ENCODE measurements at places on chromosomes 2 and 18.
A peak's percentile ranks its signal among the peaks of the same experiment; 100 is the strongest.

- DNase-seq = peak; percentile 83
These were observed 63.6 kb downstream of the TRABD2A start for GRCh38 chr2:84817239-84817655.

GRCh38 chr18:5876891-5877290 lies 18.4 kb downstream of the TMEM200C start:
- no peak for DNase-seq

DNA sequence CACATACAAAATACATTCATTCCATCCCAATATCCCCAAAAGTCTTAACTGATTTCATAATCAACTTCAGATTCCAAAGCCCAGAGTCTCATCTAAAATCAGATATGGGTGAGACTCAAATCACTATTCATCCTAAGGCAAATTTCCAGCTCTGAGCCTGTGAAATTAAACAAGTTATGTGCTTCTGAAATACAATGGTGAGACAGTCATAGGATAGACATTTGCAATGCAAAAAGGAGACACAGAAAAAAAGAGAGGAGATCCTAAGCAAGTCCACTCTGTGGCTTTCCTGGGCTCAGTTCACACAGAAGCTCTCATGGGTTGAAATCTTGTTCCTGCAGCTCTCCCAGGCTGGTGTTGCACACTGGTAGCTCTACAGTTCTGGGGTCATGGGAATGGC lies 18.3 kb downstream of the ZNF892 start:
- no peak for DNase-seq

GRCh38 chr2:234847639-234848038 lies 104.2 kb upstream of the SH3BP4 start:
- no peak for DNase-seq

GRCh38 chr2:226531061-226531810 lies 268.4 kb downstream of the IRS1 start:
- no peak for DNase-seq

DNA sequence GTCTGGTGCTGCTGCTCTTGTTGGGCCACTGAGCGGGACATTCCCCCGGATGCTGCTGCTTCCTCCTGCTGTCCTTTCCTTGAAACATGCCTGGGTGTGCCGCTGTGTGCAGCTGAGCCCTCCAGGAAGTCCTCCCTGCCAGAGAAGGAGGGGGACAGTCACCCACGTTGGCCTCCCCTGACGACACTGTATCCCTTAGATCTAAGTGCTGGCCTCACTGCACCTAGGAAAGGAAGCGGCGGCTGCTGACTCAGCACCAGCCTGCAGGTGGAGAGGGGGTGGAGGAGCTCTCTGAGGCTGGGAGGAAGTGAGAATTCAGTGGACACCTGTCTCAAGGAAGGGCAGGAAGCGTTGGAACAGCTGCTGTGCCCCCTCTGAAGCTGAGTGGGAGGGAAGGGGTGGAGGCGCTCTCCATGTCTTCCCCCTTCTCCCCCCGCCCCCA lies 239.8 kb downstream of the HAUS1 start:
- peak; percentile 79 for DNase-seq

- no peak for DNase-seq
These were observed 126.4 kb downstream of the HRH4 start for GRCh38 chr18:24586662-24587360.

DNA sequence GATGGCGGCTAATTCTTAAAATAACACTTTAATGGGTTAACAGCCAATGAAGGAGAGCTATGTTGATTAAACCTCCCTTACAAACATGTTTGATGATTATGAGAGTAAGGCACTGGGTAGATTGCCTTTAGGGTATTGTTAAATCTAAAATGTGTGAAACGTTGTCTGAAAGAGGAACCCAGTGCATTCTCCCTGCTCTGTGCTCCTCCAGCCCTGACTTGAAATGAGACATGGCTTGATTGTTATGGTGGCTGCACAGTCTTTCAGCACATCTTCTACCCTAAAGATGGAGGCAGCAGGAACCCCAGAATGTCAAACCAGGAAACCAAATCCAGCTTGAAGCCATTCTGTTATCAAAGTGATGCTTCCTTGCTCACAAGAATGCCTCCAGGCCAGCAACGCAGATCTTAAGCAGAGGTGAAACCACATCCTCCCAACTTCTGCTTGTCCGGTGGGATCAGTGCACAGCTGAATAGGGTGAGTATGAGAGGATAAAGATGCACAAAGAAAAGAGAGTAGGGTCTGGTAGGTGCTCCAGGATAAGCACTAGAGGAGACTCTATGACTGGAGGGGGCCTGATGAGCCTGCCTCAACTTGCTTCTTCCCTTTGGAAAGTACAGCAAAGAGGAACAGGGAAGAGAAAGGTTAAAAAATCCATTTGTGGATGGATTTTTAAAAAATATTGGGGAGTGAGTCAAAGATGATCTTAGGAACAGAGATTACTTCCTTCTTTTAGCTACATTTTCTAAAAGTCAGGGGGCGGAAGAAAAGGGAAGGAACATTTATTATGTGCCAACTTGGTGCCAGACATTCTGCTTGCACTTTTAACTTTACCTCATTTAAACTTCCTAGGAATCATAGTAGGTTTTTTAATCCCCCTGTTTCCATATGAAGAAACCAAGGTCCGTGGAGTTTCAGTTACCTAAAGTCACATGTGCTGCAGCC lies 523.0 kb downstream of the TXNL1 start:
- no peak for DNase-seq

DNA sequence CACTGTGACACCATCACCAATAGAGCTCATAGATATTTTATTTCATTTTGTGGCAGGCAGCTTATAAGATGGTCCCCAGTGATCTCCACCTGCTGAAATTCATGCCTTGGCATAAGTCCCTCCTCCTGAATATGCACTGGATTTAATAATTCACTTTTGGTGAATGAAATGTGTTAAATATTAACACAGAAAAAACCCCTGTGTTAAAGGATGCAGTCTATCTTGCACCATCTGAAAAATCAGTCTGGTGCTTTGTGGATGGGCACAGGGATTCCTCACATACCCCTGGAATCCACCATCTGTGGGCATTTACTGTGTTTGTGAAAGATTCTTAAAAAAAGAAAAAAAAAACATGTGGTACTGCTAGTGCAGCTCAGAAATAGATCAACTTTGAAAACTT lies 26.1 kb upstream of the WIPF1 start:
- no peak for DNase-seq

DNA sequence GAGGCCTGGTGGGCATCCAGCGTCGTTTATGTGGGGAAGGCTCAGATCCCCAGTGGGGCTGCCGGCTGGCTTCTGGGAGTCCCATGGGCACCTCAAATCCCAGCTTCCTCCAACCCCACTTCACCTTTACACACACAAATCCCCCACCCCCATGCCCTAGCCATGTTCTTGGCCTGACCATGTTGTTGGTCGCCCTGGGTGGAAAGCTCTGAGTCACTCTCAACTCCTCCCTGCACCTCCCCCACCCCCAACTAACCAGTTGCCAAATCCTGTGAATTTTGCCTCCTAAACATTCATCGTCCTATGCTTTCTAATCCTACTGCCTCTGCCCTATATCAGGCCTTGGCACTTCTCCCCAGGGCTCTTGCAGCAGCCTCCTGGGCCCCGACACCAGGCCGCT lies 6.4 kb downstream of the TNS1 start:
- DNase-seq = no peak

DNA sequence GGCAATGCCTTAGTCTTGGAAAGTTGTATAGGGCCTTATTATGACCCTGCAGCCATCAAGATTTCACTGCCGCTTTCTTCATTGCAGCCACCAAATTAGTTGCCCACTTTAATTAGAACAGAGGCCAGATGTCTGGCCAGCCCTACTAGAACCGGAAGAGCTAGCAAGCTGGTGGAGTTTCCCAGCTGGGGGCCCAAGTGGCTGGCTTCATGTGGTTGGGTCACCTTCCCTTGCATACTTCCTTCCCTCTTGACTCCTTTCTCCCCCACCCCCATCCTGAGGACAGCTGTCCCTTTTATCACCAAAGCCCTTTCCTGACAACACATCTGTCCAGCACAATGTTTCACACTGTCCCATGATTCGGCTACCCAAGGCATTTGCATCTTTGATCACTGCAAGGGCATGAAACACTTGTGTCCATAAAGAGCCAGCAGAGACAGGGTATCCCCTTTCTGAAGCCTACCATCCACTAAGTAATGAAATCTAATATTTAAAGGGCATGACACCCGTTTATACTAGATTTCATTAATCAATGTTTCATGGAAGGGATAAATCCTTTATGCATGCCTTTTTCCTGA lies 187.2 kb downstream of the BCL11A start:
- DNase-seq = peak; percentile 89

GRCh38 chr2:149894226-149894625 lies 306.7 kb upstream of the MMADHC start:
- no peak for DNase-seq

DNA sequence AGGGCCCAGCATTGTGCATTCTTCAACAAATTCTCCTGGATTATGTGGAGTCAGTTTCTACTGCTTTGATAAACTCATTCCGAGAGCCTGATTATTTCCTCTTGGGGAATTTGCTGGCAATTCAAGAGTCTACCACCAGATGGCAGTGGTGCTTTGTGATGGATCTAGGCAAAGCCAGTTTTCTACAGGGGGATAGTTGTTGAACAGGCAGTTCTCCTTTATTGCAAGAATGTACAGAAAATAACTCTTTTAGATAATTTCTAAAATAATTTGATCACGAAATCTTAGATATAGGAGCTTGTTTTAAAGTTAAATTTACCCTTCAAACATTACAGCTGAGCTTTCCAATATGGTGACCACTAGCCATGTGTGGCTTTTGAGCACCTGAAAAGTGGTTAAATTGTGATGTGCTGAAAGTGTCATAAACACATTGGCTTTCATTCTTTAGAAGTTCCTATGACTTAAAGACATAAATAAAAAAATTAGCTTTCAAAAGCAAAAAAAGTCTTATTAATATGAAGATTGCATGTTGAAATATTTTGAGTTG lies 66.7 kb upstream of the HAAO start:
- DNase-seq = peak; percentile 63

DNA sequence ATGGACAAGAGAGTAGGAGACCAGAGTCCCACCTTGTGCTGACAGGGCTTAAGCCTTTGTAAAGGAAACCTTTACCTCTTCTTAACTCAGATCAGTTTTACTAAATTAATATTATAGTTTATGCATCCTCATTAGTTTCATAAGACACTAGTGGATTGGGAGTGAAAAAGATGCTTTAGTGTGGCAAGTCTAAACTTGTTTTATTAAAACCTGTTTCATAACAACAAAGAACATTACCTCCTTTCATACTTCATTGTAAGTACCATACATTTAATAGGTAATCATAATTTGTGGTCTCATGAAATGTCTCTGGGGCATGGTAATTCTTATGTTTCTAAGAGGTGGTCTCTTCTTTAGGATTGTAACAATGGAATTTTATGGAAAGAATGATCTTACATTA lies 63.4 kb downstream of the PIKFYVE start:
- no peak for DNase-seq

DNA sequence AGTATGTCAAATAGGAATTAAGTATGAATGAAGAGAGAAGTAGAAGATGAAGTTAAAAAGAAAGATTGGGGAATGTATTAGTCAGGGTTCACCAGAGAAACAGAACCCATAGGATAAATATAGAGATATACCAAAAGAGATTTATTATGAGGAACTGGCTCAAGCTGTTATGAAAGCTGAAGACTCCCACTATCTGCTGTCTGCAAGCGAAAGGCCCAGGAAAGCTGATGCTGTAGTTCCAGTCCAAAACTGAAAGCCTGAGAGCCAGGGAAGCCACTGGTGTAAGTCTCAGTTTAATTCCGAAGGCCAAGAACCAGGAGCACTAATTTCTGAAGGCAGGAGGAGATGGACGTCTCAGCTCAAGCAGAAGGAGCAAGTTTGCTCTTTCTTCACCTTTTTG lies 200.9 kb upstream of the FN1 start:
- no peak for DNase-seq

Data from OCI-LY7 (cell line).